ENCODE measurements at places on chromosomes 1 and 21. TPM values are rescaled to one million over a fixed set of nuclear protein-coding genes. Genes with fewer than 3 reads are reported as not detected.
A peak's percentile ranks its signal among the peaks of the same experiment; 100 is the strongest.

SLC9C2 gene
- total RNA-seq: not detected

C8B gene
- total RNA-seq: not detected

GRCh38 chr1:37570528-37571334 is 14.0 kb downstream of the DNALI1 start:
- no peak for DNase-seq

GRCh38 chr1:170618421-170618820 is 45.5 kb upstream of the PRRX1 start:
- no peak for DNase-seq

DNA sequence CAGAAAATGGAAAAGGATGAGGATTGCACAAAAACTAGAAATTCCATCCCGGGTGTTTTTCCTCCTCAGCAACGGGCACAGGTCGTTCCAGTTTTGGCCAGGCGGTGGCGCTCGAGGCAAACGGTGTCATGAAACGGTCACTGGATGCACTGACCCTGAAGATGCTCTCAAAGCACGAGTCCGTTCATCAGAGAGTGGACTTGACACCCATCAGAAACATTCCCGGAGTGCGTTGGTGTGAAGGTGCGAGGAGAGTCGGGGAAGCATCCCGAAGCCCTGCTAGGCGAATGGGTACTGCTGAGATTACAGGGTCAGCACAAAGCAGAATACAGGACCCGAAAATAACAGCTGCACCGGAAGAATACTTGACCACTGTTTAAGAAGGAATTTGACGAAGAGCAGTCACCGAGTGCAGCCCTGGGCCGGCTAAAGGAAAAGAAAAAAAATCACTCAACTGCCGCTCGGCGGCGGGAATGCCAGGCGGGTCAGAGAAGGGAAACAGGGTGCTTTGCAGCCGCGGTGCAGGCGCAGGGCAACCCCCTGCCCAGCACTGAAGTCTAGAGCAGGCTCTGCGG is 71.7 kb upstream of the ETS2 start:
- peak; percentile 92 for DNase-seq

DNA sequence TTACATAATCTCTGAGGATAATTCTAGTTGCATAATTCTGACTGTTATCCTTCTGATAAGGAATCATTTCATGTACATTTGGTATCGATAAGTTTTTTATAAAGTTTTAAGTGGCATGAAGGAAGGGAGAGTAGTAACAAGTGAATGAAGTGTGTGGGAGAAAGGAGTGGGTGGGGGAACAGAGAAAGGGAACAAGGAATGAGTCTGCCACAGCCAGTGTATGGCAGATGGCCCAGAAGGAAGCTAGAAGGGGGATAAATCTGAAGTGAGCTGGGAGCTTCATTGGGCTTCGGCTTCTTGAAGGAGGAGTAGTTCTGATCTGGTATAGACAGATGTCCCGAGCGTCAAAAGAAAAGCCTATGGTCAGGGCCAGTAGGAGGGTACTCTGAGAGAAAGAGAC is 18.6 kb downstream of the ZBTB40 start:
- DNase-seq: no peak

PPIAL4G gene
- not detected for total RNA-seq

- no peak for DNase-seq
These were observed 27.7 kb upstream of the HAO2 start for GRCh38 chr1:119340861-119341261.

DNA sequence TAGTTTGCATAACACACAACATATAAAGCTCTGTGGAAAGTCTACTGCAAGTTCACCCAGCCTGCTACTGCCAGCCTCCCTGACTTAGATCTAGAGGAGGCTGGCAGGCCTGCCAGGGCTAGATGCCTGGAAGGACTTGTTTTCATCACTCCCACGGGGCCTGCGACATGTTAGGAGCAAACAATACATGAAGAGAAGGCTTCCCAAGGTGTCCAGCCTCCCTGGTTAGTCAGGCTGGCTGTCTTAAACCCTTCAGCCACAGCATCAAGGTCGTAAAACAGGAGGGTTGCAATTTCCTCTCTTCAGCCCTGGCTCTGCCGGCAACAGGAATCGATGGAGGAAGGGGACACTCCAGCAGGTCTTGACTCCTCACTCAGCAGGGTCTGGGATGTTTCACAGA is 104.5 kb downstream of the NGF start:
- DNase-seq: peak; percentile 77

SLC22A15 gene
- total RNA-seq: 3.3 TPM

GJA5 gene
- 4.6 TPM for total RNA-seq

MCOLN2 gene
- 1.1 TPM for total RNA-seq

GRCh38 chr1:6209661-6210580 is 4.0 kb downstream of the RNF207 start:
- no peak for DNase-seq

- DNase-seq: no peak
These were observed 71.9 kb downstream of the NMNAT2 start for GRCh38 chr1:183346276-183346732.

DNA sequence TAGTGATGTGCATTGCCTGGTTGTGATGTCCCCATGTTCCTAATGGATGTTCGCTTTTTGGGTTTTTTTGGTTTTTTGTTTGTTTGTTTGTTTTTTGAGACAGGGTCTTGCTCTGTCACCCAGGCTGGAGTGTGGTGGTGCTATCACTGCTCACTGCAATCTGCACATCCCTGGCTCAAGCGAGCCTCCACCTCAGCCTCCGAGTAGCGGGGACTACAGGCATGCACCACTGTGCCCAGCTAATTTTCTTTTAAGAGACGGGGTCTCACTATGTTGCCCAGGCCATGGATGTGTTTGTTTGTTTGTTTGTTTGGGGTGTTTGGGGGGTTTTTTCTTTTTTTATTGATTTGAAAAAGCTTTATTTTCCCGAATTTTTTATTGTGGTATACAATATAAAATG is 2.1 kb downstream of the COL6A2 start:
- DNase-seq: peak; percentile 59

TMPRSS15 gene
- total RNA-seq: not detected

Measured in sigmoid colon (tissue), 7 donors.